Stimulated activated CD4-positive, alpha-beta T cell treated with anti-CD3 and anti-CD28 coated beads, Interleukin-2, amount 100 ng/mL, for 24 hours (primary cell): ENCODE measurements at places on chromosomes 7 and 10.

DNA sequence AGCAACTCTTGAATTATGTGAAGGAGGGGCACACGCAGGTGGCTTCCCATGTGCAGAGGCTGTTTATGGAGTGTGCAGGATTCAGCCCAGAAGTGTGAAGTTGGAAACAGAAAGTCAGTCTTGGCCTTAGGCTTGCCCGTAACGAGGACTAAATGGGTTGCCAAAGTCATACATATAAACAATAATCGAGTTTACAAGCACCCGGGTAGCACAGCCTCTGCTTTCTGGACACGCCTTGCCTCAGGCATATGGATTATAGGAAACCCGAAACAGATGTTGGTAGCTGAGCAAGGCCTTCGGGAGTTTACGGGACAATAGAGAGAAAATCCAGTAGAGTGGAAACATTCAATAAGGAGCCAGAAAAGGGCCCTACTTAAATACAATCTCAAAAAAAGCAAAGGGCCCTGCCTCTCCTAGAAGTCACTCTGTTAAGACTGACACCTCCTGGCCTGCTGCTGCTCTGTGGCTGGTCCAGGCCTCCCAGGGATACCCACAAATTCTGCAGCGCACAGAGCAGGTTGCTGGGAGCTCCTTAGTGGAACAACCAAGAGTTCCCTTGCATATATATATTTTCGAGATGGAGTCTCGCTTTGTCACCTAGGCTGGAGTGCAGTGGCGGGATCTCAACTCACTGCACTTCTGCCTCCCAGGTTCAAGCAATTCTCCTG, 48.5 kb downstream of the SMKR1 start:
- no peak for DNase-seq

GRCh38 chr10:27440021-27440420, 64.1 kb upstream of the RAB18 start:
- DNase-seq: no peak

- no peak for DNase-seq
Measured at GRCh38 chr7:16399265-16399831, 22.0 kb downstream of the CRPPA start.

GRCh38 chr7:146861701-146862100, 745.1 kb downstream of the CNTNAP2 start:
- DNase-seq: no peak

- DNase-seq: no peak
Measured at GRCh38 chr10:94098896-94099295, 105.2 kb downstream of the PLCE1 start.

DNA sequence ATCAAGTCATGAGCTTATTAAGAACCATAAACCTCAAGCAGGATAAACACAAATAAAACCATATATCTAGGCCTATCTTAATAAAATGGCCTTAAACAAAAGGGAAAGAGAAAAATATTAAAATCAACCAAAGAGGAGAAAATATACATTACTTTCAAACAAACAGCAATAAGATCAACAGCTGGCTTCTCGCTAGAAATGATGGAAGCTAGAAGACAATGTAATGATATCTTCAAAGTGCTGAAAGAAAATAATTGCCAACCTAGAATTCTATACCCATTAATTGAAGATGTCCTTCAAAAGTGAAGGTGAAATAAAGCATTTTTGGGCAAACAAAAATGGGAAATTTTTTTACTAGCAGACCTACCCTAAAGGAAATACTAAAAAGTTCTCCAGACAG, 142.9 kb upstream of the PODXL start:
- no peak for DNase-seq

DNA sequence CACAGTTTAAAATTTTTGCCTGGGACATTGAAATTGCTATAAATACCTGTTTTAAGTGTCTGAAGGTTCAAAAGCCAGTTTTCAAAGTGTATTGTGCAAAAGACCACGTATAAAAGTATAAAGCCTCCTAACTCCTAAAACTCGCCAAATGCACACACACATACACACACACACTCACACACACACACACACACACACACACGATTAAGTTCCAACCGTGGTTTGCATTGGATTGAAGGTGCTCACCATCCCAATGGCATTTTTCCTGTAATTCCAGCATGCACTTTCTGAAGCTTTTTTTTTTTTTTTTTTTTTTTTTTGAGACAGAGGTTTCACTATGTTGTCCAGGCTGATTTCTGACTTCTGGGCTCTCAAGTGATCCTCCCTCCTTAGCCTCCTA, 2.8 kb upstream of the RGS10 start:
- no peak for DNase-seq

- no peak for DNase-seq
Measured at GRCh38 chr10:126042906-126043305, 146.5 kb downstream of the FANK1 start.

GRCh38 chr10:7855205-7855604, 36.9 kb downstream of the TAF3 start:
- no peak for DNase-seq

DNA sequence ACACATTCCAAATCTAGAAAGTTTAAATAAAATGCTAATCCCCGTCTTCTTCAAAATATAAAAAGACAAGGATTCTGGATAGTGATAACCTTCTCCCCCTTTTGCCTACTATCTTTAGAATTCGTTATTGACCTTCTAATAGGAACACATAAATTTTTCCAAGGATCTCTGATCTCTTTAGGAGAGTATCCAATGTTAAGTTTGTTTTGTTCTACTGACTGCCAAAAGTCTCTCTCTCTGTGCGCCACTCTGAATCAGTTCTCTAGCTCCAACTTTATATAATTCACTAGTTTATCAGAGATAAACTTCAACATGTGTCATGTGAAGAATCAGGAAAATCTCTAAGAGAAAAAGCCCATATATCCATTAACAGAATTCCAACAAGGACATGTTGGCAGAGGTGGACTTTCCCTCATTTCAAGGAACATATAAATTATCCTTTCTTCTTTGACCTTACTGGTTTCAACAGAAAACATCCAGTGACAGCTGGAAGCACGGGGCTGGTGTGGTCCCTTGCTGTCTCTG, 615.6 kb downstream of the KCNMA1 start:
- no peak for DNase-seq

DNA sequence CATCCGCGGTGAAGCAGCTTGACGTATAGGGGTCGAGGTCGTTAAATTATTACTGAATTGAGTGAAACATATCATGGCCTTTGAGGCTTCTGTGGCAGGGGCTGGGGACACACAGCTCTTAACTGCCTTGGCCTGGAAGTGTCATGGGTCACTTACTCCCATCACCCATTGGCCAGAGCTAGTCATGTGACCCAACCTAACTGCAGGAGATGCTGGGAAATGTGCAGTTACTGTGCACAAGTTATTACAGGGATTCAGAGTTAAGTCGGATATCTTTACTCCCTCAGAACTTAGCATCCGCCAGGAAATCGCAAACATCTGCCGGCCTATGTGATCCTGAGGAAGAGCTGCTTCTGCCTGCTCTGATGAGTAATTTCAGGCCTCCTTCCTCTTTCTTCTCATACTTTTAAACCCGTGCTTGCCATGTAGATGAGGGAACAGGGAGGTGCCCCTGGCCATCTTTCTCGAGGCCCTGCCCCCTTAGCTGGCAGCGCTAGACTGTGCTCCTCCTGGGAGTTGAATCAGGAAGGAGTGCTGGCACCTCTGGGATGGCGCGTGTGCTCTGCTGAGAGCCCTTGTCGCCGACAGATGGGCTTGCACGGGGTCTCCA, 203.6 kb downstream of the TCF7L2 start:
- no peak for DNase-seq
